ENCODE measurements at places on chromosomes 1 and 21.

- DNase-seq = no peak
Observed at GRCh38 chr1:10537082-10537766, 62.5 kb downstream of the PEX14 start.

DNA sequence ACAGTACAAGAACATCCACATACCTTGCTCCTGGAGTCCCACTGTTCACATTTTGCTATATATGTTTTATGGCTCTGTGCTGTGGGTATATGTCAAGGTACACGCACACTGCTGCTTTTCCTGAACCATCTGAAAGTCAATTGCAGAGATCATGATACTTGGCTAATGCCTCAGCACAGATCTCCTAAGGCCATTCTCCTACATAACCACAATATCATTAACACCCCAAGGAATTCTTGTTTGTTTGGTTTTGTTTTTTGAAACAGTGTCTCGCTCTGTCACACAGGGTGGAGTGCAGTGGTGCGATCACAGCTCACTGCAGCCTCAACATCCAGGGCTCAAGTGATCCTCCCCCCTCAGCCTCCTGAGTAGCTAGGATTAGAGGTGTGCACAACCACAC lies 16.0 kb downstream of the CTNNBIP1 start:
- no peak for DNase-seq

- DNase-seq = no peak
Observed at GRCh38 chr1:44584167-44584566, 90.1 kb downstream of the TMEM53 start.

GRCh38 chr1:97192872-97193572 lies 471.4 kb downstream of the PTBP2 start:
- no peak for DNase-seq

GRCh38 chr1:106063510-106063909 lies 993.0 kb upstream of the PRMT6 start:
- DNase-seq = no peak

GRCh38 chr1:4653796-4654725 lies at the start of gene AJAP1:
Gene AJAP1 (plus strand): TSS chr1:4654609. CDS start chr1:4655426, 817 bp downstream.
- no peak for DNase-seq

DNA sequence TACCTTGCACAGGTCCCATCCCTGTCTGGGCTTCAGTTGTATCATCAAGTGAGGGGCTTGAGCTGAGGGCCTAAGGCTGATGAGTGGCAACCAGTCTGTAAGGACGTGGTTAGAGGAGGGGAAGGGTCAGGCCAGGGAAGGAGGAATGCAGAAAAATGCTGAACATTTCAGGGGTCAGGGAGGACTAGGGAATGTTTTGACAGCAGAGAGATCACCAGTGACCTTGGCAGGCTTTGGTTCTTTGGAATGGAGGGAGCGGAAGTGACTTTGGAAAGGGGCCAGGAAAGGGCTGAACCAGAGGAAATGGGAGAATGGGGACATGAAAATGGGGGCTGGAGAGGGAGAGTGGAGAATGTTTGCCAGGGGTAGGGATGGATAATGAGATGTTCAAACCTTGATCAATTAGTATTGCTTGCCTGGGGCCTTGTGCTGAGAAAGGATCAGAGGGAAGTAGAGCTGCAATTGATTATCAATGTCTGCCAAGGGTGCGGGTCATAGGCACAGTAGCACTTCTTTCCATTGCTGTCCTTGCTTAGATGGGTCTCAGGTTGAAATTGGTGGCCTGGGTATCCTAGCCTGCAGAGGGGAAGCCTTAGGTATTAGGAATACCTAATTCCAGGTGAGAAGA lies 7.4 kb downstream of the LDLRAP1 start:
- no peak for DNase-seq

DNA sequence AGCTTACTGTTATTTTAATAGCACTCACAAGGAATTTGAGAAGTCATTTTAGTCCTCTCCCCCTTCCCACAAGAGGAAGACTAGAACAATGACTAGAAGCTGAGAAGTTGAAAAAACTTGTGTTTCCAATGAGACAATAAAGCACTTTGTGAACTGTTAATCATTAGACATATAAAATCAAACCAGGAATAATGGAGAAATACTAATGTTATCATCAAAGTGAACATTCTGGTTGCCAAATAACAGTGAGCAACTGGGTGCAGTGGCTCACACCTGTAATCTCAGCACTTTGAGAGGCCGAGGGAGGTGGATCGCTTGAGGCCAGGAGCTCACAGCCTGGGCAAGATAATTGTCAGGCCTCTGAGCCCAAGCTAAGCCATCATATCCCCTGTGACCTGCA lies 54.0 kb upstream of the RASAL2 start:
- DNase-seq = no peak

GRCh38 chr21:45420061-45421041 lies 15.4 kb downstream of the COL18A1 start:
- DNase-seq = no peak

GRCh38 chr1:224545571-224545970 lies 70.5 kb upstream of the CNIH3 start:
- no peak for DNase-seq

- no peak for DNase-seq
Observed at GRCh38 chr1:113859478-113860175, 11.9 kb downstream of the PTPN22 start.

- DNase-seq = no peak
Observed at GRCh38 chr1:7893529-7894180, 40.8 kb upstream of the UTS2 start.

- no peak for DNase-seq
Observed at GRCh38 chr1:168271636-168272035, 9.0 kb upstream of the TBX19 start.

DNA sequence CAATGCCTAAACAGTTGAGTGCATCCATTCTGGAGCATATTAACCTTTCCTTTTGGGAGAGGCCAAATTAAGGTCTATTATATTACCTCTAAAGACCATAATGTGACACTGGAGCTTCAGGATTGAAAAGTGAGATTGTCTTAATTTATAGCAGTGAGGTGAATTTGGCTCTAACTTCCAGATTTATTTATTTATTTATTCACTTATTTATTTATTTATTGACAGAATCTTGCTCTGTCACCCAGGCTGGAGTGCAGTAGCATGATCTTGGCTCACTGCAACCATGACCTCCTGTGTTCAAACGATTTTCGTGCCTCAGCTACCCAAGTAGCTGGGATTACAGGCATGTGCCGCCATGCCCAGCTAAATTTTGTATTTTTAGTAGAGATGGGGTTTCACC lies 19.1 kb downstream of the ZCCHC17 start:
- no peak for DNase-seq

DNA sequence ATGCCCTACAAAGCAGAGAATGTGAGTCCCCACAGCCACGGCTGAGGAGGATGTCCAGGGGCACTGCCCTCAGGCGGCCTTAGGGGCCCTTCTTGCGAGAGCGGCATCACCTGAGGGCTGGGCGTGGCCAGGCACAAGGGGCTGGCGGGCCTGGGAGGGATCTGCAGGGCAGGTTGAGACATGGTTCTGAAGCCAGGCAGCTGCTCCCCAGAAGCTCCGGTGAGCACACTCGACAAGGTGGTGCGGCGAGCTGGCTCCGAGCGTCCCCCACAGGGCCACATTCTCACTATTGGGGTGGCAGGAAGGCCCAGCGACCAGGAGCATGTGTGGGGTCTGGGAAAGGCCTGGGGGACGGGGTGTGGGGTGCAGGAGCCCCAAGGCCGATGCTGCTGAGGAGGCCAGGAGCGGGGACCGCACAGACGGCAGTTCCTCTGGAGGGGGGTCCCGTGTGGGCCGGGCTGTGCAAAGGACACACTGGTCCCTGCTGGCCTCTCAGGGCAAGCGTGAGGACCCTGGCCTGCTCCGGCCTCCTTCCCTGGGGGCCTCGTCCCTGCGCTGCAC lies 47.2 kb downstream of the MORN1 start:
- no peak for DNase-seq

- DNase-seq = no peak
Observed at GRCh38 chr1:165109013-165109412, 247.5 kb downstream of the LMX1A start.

DNA sequence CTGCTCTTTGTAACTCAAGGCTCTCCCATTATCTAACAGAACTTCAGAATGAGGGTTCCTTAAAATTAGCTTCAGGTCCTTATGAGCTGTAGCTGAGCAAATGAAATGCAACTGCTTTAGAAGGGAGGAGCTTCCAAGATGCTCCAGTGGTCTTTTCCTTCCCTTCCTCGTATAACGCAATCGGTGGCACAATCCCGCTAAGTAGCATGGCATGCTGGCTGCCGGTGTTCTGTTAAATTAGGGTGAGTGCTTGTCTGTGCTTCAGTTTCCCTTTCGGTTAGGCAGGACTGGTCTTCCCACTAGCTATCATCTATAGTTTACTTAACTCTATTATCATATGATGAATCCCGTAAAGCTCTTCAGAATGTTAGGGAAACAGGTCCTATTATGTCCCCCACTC lies 917 bp downstream of the KIAA0040 start:
- no peak for DNase-seq

DNA sequence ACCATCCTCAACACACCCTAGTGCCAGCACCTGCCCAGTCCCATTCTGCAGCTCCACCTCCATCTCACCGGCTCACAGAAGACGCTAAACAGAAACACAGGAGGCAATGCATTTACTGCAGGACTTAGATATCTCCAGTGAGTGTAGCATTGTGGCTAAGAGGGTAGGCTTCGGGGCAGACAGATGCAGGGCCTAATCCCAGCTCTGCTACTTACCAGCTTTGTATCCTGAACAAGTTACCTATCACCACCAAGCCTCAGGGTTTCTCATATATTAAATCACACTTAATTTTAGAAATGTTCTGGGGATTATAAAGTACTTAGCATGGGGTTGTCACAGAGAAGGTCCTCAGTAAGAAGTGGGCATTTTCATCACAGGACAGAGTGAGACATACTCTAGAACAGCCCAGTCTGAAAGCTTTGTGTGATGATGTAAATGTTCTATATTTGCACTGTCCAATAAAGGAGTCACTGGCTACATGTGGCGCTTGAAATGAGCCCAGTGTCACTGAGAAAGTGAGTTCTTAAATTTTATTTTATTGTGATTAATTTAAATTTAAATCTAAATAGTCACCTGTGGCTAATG lies 149.3 kb upstream of the C8B start:
- DNase-seq = no peak

GRCh38 chr21:45294509-45295291 lies 7.0 kb upstream of the POFUT2 start:
- DNase-seq = peak; percentile 54

DNA sequence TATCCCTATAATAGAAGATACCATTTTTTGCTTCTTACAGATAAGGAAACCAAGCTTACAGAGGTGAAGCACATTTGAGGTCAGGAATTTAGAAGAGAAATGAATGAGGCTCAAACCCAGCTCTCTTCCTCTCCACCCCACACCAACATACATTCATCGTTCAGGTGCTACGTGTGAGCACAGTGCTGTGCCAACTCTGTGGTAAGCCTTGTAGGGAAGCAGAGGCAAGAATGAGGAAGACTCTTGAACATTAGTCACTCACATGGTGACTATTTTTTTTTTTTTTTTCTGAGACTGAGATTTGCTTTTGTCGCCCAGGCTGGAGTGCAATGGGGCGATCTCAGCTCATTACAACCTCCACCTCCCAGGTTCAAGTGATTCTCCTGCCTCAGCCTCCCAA lies 314.0 kb downstream of the NTNG1 start:
- DNase-seq = no peak

GRCh38 chr1:160538985-160539651 lies 16.1 kb upstream of the SLAMF6 start:
- no peak for DNase-seq

- no peak for DNase-seq
Observed at GRCh38 chr1:221309723-221310122, 430.5 kb downstream of the HLX start.

GRCh38 chr1:3477241-3477995 lies 23.0 kb downstream of the ARHGEF16 start:
- no peak for DNase-seq

- no peak for DNase-seq
Observed at GRCh38 chr1:77975386-77975785, 3.5 kb downstream of the FUBP1 start.

DNA sequence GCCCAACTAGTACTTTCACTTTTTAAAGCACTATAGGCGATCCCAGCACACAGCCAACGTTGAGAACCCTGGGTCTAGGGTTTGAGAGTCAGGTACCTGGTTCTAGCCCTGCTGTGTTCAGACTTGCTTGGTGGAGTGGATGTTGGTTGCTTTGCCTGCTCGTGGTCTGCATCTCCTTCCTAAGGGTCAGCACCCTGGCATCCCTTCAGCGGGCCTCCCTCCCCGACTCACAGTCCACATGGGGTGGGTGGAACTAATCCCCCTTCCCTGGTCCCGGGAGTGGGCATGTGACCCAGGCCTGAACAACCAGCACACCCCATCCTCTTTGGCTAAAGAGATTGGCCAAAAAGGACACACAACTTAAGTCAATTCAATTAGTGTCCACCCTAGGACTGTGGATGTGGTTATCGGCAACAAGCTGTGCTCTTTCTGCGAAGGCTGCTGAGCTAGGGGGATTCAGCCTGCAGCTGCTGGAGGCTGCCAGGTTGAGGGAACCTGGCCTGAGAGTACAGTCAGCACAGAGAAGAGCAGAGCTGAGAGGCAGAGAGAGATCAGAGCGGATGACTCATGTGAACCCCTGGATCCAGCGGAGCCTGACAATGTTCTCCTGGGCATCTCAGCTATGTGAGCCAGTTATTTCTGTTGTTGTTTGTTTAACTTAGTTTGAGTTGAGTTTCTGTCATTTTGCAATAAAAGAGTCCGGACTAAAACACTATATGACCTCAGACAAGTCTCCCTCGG lies 138.9 kb downstream of the ACTL8 start:
- DNase-seq = no peak

DNA sequence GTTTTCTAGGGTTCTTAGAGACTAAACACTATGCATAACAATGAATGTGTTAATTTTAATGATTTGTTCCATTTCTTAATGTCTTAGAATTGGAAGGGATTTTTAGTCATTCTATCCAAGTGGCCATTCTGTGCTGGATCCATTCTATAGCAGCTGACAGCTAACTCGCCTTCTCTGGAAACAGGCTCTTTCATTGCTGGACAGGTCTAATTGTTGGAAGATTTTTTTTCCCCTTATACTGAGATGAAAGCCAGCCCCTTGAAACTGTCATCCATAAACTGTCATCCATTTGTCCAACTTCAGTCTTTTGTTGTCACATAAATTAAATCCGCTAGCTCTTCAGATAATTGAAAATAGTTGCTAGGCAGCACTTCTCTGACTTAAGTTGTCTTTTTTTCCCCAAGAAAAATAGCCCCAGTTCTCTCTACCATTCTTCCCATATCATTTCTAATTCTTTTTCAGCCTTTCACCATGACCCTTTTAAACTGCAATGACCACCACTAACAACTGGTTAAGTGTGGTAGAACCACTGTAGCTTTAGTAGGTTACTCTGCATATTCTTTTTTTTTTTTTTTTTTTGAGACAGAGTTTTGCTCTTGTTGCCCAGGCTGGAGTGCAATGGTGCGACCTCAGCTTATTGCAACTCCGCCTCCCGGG lies 19.7 kb downstream of the AK4 start:
- DNase-seq = no peak

GRCh38 chr1:196381544-196381943 lies 226.7 kb downstream of the KCNT2 start:
- no peak for DNase-seq

- DNase-seq = no peak
Observed at GRCh38 chr1:202101184-202101583, 21.5 kb upstream of the GPR37L1 start.

Data from activated CD8-positive, alpha-beta memory T cell treated with anti-CD3 and anti-CD28 coated beads for 24 hours (primary cell).